ENCODE measurements at places on chromosomes 13 and 19.

- no peak for DNase-seq
These were observed 21.5 kb upstream of the ADGRE1 start for GRCh38 chr19:6865849-6866248.

- DNase-seq = no peak
These were observed 1.4 kb downstream of the ZNF575 start for GRCh38 chr19:43534305-43534815.

- no peak for DNase-seq
These were observed 209.7 kb downstream of the SPRY2 start for GRCh38 chr13:80131204-80131603.

- DNase-seq = no peak
These were observed 45.5 kb downstream of the SAE1 start for GRCh38 chr19:47176071-47176626.

DNA sequence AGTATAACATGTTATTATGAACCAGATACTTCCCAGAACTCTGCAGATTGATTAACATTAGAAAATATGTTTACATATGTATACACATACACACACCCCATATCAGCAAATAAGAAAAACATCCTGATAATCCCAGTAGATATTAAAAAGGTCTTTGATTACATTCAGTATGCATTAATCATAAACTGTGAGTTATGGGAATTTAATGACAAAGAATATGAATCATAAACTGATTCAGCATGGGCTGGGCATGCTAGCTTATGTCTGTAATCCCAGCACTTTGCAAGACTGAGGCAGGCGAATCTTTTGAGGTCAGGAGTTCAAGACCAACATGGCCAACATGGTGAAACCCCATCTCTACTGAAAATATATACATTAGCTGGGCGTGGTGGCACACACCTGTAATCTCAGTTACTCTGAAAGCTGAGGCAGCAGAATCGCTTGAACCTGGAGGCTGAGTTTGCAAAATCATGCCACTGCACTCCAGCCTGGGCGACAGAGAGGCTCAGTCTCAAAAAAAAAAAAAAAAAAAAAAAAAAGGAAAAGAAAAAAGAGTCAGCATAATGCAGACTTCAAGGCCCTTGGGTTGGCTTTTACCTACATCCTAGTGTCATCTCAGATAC, 581.9 kb upstream of the PRR20A start:
- no peak for DNase-seq

GRCh38 chr19:6092329-6093286, 17.7 kb downstream of the RFX2 start:
- no peak for DNase-seq

DNA sequence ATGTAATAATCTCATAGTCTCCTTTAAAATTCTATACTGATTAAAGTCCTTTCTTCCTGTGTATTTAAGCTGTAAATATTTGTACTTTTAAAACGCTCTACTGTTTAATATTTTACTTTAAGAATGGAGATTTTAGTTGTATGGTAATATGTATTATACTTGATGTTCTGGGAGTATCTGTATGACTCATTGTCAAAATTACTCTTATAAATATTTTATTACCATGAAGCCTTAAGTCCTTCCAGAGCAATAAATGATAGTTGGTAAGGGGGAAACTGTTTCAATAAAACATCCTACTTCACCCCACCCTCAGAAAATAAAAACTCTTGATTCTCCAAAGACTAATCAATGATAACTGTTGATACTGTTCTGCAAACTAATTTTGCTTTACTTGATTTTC, 6.4 kb downstream of the PCDH9 start:
- DNase-seq = no peak

GRCh38 chr13:111936267-111936925, 130.6 kb upstream of the SOX1 start:
- DNase-seq = no peak

- no peak for DNase-seq
These were observed 42.1 kb downstream of the RHPN2 start for GRCh38 chr19:33022472-33023116.

DNA sequence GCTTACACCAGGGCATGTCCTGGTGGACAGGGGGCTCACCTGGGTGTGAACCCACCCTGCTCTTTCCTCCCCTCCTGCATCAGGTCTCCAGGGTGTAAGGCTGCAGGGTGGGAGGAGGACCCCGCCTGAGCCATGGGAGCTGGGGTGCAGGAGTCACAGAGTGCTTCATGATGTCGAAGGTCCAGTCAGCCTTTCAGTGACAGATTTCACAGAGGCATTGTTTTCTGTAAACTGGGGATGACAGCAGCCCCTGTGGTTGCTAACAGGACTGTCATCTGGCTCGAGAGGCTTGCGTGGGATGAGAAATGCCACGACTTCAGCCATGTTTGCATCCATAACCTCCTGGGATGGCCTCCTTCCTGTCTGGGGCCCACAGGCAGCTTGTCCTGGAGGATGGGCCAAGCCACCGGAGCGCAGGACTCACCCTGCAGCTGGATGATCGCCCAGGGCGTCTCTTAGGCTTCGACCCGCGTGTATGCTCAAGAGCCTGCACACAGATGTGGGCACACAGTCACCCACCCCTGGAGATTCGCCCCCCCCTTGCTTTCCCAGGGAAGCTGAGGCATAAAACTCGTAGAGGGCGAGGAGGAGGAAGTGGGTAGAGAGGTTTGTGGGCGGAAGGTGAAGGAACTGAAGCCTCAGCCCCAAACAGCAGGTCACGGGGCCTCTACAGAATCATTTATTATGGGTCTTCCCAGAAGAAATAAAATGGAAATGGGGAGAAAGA, 4.9 kb downstream of the NANOS3 start:
- peak; percentile 59 for DNase-seq

DNA sequence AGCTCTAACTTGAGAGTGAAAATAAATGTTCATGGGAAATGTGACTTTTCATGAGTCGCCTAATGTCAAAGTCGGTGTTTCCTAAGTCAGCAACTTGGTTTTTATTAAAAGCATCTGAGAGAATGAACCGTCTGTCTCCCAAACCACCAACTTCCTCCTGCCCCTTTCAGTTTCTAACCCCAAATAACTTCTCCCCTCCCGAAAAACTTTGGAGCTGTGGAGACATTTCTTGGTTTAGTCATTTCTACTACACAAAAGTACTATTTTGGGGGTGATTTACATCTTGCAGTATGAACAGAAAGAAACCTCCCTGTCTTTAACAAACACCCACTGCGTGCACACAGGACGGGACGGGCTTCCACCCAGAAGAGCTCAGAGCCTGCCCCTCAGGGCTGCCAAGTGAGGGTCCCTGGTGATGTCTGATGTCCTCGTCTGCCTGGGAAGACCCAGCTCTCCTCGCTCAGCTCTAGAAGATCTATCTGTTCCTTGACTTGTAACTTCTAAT, 65.0 kb downstream of the RASA3 start:
- DNase-seq = peak; percentile 52

DNA sequence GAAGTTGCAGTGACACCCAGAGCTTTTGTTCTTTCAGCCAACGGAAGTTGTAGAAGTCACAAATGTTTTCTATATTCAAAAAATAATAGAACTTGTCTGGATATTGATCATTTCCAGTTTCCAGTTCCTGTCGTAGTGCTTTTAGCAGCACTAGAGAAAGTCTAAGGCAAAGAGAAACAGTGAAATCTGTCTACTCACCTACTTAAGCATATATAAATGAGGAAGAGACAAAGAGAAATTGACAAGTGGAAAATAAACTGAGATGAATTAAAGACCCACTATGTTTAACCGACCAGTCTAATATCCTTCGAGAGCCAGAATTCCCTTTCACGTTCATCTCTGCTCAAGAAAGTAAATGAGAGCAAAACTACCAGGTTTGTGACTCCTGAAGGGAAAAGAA, 36.7 kb downstream of the DACH1 start:
- DNase-seq = no peak

- no peak for DNase-seq
These were observed 3.5 kb downstream of the SSBP4 start for GRCh38 chr19:18422530-18423191.

- peak; percentile 46 for DNase-seq
These were observed 62.1 kb downstream of the KLF2 start for GRCh38 chr19:16386619-16387240.

- no peak for DNase-seq
These were observed 461 bp upstream of the TM9SF2 start for GRCh38 chr13:99500839-99501183.

DNA sequence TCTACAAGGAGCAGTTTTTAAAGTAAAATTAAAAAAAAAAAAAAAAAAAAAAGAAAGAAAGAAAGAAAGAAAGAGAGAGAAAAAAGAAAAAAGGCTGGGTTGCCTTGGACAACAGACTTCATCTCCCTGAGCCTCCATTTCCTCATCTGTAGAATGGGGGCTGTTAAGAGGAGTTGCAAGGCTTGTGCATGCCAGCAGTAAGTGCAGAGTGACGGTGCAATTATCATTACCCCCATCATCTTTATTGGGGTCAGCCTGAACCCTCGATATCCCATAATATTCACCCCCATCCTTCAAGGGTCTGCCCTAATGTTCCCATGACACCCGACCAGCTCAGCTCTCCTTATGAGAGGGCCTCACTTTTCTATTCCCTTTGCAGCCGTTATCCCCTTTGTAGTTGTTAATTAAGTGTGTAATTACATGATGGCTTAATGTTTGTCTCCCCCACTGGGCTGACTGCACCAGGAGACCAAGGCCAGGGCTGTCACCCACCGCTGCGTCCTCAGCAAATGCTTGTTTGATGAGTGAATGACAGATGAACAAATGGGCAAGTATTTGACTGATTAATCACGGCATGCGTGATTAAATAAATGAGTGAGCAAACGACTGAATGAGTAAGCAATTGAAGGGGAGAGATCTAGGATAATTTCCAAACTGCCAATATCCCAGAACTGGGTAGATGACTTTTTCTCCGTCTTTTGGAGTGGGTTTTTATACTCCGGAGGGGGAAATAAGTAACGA, 10.1 kb downstream of the FOSB start:
- DNase-seq = peak; percentile 51

- DNase-seq = no peak
These were observed 38.8 kb upstream of the SGCG start for GRCh38 chr13:23141964-23142363.

DNA sequence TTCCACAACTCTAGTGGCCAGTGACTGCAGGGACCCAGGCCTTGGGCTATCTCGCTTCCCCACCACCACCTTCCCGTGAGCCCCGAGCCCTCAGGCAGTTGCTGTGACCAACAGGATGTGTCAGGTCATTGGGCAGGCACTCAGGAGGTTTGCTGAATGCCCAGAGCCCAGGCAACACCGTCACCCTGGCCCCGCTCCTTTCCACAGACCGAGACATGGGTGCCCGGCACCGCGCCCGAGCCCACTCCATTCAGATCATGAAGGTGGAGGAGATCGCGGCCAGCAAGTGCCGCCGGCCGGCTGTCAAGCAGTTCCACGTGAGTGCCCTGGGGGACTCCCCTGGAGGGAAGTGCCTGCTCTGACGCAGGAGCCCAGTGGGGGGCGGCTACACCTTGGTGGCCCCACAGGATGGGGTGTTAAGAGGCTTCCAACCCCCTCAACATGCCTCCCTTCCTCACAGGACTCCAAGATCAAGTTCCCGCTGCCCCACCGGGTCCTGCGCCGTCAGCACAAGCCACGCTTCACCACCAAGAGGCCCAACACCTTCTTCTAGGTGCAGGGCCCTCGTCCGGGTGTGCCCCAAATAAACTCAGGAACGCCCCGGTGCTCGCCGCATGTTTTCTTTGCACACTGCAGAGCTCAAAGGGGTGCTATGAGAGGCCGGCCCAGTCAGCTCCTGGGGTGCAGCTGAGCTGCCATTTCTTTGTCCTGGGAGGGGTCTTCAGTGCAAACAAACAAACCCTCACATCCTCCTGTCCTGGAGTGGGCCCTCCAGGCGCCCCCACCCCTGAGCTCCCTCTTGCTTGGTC, 3.2 kb downstream of the RPL18A start:
- peak; percentile 9 for DNase-seq

- DNase-seq = no peak
These were observed 457.6 kb upstream of the GPC6 start for GRCh38 chr13:92769046-92769445.

- no peak for DNase-seq
These were observed 9.6 kb upstream of the LATS2 start for GRCh38 chr13:21071015-21071414.

- DNase-seq = peak; percentile 84
These were observed 19.1 kb downstream of the GPR183 start for GRCh38 chr13:99288089-99288488.

GRCh38 chr19:15538774-15539173, 30.4 kb downstream of the CYP4F22 start:
- DNase-seq = no peak

GRCh38 chr19:18204394-18205199, 755 bp upstream of the RAB3A start:
- no peak for DNase-seq

GRCh38 chr13:24270639-24271141, 38.7 kb upstream of the C1QTNF9 start:
- peak; percentile 57 for DNase-seq

- no peak for DNase-seq
These were observed 45.2 kb downstream of the GPR180 start for GRCh38 chr13:94646904-94647303.

DNA sequence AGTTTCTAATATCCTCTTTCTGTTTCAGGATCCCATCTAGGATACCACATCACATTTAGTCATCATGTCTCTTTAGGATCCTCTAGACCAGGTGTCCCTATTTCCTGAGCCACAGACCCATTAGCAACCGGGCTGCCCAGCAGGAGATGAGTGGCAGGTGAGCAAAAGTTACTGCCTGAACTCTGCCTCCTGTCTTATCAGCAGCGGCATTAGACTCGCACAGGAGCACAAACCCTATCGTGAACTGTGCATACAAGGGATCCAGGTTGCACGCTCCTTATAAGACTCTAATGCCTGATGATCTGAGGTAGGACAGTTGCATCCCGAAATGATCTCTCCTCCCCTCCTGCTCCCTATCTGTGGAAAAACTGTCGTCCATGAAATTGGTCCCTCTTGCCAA, 7.8 kb upstream of the CEBPG start:
- DNase-seq = no peak

DNA sequence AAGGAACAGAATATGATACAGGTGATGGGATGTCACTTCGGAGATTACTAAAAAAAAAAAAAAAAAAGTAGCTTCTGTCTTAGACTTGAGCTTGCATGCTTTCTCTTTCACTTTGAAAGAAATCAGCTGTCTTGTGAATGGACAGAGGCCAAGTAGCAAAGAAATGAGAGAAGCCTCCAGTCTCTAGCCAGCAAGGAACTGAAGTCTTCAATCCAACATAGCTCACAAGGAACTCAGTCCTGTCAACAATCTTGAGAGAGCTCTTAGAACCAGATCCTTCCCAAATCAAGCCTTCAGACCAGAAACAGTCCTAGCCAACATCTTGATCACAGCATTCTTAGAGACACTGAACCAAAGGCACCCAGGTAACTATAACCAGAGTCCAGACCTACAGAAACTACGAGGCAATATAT, 7.7 kb downstream of the N4BP2L2 start:
- no peak for DNase-seq
